Gastroesophageal sphincter (tissue), 4 donors: ENCODE measurements at places on chromosomes 6 and 20.

GRCh38 chr20:326645-327185, 1.4 kb downstream of the SOX12 start:
- ATAC-seq: no peak

DNA sequence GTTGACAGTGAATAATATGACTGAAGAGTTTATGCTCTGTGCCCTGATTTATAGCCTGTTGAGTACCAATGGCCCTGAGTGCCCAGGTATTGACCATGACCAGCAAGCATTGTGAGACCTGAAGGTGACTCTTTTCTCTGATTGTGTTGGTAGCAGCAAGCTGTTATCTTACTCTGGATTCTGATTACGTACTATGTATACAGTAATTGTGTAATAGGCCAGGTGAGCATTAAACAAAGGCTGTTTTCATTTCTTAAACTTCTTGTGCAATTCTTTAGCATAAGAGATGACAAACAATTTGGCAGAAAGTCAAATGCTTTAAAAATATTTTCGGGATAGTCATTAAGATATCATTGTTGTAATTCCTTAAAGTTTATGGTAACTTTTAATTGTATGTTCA, 111.7 kb upstream of the PTPRK start:
- no peak for ATAC-seq

DNA sequence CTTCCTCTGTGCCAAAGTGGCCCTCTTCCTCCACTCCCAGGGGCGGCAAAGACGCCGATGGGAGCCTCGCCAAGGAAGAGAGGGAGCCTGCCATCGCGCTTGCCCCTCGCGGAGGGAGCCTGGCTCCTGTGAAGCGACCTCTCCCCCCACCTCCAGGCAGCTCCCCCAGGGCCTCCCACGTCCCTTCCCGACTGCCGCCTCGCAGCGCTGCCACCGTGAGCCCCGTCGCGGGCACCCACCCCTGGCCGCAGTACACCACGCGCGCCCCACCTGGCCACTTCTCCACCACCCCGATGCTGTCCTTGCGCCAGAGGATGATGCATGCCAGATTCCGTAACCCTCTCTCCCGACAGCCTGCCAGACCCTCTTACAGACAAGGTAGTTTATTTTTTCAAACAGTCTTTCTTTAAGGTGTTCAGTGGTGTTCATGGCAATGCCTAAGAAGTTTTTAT, 64.9 kb downstream of the FNDC1 start:
- no peak for ATAC-seq

GRCh38 chr6:105619971-105620741, 217.3 kb upstream of the PREP start:
- no peak for ATAC-seq

GRCh38 chr6:52098721-52099120, 11.3 kb upstream of the PKHD1 start:
- no peak for ATAC-seq

- ATAC-seq: no peak
These were observed 181.3 kb downstream of the PRL start for GRCh38 chr6:22115559-22115958.

- no peak for ATAC-seq
These were observed 7.7 kb downstream of the NKAIN2 start for GRCh38 chr6:123811378-123811777.

DNA sequence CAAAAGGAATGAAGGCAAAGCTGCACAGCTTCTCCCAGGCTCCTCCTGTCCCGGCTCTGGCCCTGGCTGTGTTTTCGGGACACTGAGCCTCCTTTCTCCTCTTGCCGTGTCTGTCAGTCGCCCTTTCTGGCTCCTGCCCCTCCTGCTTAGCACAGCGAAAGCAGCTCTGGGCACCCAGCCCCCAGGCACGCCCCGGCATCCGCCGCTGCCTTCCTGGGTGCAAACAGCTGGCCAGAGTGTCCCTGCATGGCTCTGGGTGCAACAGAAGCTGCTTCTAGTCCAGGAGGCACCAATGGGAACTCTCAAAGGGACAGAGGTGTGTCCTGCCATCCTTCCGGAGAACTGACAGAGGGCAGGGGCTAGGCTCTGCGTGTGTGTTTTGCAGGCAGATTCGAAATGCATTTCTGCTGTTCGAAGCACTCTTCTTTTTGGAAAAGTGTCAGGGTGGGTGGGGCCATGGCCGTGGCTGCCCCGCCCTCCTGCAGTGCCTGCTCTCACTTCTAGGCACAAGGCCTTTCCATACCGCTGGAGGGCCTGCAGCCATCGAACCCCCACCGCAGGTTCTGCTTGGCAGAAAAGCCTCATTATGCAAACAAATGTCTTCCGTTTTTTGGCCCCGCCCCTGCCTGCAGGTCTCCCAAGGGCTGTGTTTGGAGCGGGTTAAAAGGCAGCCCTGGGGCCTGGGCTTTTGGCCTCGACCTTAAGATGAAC, 15.5 kb downstream of the COL9A3 start:
- peak; percentile 53 for ATAC-seq

DNA sequence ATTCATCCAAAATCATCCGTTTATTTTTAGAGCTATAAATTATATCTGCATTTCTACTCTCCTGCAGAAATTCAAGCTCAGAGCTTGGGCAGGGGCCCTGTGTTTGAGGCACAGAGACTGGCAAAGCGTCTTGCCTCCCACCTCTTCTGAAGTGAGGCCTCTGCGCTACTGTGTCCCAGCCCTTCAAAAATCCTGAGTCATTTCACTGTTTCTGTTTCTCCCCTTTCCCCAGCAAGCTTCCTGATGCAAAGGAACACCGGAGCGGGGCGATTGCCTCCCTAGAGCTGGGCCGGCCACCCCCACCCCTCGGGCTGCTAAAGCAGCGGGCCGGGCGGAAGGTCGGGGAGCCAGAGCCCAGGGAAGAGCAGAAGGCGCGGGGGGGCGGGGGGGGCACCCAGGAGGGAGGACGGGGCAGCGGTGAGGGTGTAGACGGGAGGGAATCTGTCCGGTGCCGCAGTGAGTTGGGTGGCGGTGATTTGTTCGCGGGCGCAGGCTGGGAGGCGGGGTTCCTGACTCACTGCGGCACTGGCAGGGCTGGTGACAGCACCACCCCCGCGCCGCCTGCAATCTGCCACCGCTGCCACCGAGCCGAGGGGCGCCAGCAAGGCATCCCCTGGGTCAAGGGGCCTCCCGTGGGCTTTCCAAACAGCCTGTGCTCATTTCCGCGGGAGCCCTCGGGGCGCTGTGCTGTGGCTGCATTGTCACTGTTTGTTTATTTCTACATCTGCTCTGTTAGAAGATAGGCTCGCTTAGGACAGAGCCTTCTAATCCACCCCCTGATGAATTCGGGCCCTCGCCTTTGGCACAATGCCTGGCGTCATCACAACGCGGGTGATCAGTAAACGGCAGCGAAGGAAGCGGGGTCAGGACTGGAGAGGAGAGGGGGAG, 46.5 kb upstream of the SNAP25 start:
- ATAC-seq: peak; percentile 57

GRCh38 chr6:131103296-131103695, 32.0 kb upstream of the AKAP7 start:
- ATAC-seq: no peak

- ATAC-seq: no peak
These were observed 16.4 kb downstream of the SRC start for GRCh38 chr20:37362231-37362792.

DNA sequence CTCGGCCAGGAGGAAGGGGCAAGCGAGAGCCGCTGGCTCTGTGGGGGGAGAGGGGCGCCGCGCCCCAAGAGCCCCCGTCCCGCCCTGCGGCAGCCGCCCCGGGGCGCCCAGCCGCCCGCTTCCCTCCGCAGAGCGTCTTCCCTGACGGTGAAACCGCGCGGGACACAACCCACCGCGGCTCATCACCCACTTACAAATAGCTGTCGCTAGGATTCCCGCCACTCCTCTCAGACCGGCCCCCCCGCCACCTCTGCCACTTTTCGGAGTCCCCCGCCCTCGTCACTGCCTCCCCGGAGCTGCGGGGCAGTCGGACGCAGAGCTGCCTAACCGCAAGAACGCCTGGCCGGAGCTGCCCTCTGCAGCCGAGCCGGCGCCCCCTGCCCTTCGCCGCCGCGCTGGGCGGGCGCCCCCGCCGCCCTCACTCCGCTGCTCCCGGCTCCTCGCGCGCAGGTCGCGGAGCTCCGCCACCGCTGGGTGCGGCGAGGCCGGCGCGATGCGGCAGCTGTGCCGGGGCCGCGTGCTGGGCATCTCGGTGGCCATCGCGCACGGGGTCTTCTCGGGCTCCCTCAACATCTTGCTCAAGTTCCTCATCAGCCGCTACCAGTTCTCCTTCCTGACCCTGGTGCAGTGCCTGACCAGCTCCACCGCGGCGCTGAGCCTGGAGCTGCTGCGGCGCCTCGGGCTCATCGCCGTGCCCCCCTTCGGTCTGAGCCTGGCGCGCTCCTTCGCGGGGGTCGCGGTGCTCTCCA, at the start of gene SLC35D3:
TSS of gene SLC35D3 (plus strand) at position 366 of the 749 bp plus-strand sequence. CDS start at position 494, 128 bp downstream.
- peak; percentile 37 for ATAC-seq

- no peak for ATAC-seq
These were observed 54.2 kb downstream of the HIVEP1 start for GRCh38 chr6:12066297-12066696.

DNA sequence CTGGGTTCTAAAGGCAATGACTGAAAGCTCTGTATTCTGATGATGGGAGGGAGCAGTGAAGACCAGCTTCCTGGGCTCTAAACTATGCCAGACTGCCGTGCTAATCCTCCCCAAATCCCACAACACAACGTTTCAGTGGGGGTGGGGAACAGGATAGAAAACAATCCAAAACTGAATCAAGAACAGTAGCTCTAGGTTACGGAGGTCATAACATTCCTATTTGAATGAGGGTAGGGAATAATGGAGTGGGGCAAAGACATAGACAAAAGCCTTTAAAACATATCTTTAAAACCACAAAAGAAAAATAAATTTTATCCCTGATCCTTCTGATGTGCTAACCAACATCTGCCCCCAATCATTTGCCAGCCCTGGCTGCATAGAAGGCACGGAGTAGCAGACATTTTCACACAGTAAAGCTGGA, 7.8 kb downstream of the USP49 start:
- no peak for ATAC-seq
